ENCODE measurements at places on chromosomes 2 and 18.

GRCh38 chr18:52610451-52611115, 270.6 kb downstream of the DCC start:
- DNase-seq, result no peak

DNA sequence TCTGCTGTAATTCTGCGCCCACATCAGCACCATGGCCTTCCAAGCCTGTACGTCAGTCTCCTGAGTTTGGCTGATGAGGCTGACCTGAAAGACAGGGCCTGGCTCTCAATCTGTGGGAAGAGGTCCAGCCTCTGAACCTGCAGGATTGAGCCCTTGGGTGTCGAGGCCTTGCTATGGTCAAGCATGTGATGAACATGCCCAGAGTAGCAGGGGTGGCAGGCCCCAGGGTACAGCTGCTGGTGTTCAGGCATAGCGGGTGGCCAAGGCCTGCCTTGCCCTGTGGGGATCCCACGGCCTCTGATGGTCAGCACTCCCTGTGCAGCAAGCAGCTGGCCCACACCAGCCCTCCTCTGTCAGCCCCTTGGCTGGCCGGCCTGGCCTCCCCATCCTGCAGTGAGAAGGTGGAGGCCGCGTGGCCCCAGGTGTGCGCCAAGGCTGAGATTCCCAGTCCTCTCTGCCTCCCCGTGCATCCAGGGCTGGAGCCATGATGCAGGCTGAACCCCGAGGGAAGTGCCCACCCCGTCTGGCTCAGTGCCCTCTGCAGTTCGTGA, 298.4 kb downstream of the NDUFA10 start:
- DNase-seq, result no peak

GRCh38 chr2:88853403-88853790, 161.9 kb downstream of the RPIA start:
- no peak for DNase-seq

- DNase-seq, result no peak
Observed at GRCh38 chr18:78352910-78353309, 626.7 kb upstream of the SALL3 start.

DNA sequence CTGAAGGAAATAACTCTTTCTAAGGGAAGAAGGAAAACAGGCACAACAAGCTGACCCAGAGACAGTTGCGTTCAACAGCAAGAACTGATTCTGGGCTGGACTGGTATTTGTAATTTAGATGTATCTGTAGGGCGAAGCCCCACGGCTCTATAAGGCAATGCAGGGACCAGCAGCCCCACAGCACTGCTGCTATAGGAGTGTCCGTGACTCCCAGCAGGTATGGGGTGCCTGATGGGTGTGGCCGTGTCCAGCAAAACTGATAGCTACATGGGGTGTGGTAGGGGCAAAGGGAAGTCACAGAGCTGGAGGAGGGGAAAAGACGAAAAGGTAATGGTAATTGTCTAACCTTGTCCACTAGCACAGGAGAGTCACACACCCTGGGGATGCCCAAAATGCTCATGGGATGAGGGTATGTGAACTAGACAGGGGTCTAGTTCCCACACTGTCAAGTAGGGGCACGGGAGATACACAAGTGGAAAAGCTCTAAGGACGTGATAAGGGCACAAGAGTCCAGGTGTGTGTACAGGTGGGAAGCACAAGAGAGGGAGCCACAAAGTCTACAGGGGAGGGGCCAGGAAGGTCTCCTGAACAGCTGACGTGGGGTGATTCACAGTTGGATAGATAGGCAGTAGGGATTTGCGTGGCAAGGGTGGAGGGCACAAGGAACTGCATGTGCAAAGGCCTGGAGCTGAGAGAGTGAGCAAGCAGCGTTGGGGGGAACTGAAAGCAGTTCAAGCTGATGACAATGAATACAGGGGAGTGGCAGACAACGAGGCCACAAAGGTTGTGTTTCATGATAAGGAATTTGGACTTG, 48.5 kb upstream of the ASPRV1 start:
- DNase-seq, result no peak

DNA sequence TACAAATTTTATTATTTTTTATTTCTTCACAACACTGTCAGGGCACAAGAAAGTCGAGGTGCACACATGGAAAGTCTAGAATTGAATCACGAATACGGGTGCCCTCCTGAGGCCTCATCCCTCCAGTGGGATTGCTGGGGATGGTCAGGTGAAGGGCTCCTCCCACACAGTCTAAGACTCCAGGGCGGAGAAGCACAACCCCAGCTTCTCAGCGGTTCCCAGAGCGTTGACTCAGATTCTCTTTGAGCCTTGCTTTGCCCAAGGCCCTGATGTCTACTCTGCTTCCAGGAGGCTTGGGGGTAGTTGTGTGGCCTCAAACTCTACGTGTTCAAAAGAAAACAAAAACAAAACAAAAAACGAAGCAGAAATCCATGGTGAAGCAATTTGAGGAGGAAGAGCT, 108.4 kb downstream of the LYPD6B start:
- DNase-seq, result no peak

GRCh38 chr18:9455718-9456511, 19.4 kb upstream of the RALBP1 start:
- DNase-seq, result no peak

DNA sequence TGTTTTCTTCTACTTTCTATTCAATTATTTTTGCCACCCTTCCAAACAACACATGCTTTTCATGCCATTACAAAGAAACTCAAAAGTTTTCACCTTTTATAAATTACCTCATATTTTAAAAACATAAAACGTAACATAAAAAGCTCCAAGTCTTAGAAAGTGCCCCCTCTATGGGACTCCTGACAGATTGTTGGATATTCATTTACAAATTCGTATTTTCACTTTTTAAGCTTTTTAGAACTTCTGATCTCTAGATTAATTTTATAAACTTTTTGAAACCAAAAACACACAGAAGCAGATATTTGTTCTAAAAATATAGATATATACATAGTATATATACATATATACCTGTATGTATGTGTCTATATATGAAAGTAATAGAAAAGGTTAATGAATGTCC, 1.5 kb downstream of the COL5A2 start:
- DNase-seq, result no peak

GRCh38 chr18:32093102-32093511, 1.4 kb downstream of the RNF138 start:
- peak; percentile 38 for DNase-seq

GRCh38 chr2:144595279-144595678, 75.4 kb upstream of the ZEB2 start:
- no peak for DNase-seq

DNA sequence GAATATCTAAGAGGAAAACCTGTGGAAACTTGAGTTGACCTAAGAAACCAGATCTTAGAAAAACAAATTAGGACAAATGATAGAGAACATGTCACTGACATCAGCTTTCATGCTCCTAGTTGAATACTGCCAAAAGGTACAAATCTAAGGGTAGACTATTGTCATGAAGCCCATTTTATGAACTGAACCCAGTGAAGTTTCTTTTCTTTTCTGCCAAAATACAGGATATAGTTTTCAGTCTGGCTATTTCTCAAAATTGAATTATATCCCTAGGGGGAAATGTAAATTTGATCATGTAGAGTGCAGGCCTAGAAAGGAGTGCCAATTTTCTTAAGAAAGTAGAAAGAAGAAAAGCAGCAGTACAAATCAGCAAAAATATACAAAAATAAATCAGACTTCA, 46.6 kb downstream of the FSIP2 start:
- no peak for DNase-seq

GRCh38 chr2:166032361-166032760, 78.8 kb upstream of the TTC21B start:
- no peak for DNase-seq

- DNase-seq, result no peak
Observed at GRCh38 chr18:59054496-59055287, 85.0 kb upstream of the SEC11C start.

DNA sequence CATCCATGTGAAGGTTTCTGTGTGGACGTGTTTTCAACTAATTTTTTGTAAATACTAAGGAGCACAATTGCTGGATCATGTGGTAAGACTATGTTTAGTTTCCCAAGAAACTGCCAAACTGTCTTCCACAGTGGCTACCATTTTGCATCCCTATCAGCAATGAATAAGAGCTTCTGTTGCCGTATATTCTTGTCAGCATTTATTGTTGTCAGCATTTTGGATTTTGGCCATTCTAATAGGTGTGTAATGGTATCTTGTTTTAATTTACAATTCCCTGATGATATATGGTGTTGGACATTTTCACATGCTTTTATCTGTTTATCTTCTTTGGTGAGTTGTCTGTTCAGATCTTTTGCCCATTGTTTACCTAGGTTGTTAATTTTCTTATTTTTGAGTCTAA, 34.5 kb downstream of the SCRN3 start:
- DNase-seq, result no peak

- DNase-seq, result no peak
Observed at GRCh38 chr2:22673529-22673928, 711.5 kb upstream of the KLHL29 start.

GRCh38 chr2:16302431-16303272, 362.3 kb downstream of the MYCN start:
- DNase-seq, result no peak

- peak; percentile 24 for DNase-seq
Observed at GRCh38 chr2:42859006-42859552, 66.7 kb upstream of the HAAO start.

- DNase-seq, result no peak
Observed at GRCh38 chr18:58953627-58954026, 89.0 kb downstream of the ZNF532 start.

DNA sequence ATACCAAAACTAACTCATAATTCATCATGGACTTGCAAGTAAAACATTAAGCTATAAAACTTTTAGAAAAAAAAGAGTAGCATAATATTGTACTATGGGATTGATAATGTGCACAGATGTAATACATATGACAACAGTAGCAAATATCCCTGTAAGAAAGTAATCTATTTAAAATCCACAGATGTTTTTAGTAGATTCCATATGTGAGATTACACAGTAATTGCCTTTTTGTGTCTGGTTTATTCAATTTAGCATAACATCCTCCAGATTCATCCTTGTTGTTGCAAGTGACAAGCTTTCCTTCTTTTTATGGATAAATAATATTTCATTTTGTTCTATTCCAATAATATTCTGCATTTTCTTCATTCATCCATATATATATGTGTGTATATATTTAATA, 278.2 kb upstream of the LRRTM4 start:
- DNase-seq, result no peak

- peak; percentile 44 for DNase-seq
Observed at GRCh38 chr2:60998628-60999545, 18.6 kb upstream of the PEX13 start.

- peak; percentile 2 for DNase-seq
Observed at GRCh38 chr2:1032030-1032429, 81.4 kb downstream of the SNTG2 start.

- DNase-seq, result peak; percentile 38
Observed at GRCh38 chr2:215269397-215270117, 42.3 kb upstream of the ATIC start.

- no peak for DNase-seq
Observed at GRCh38 chr18:76209597-76209996, 285.4 kb downstream of the ZNF516 start.

DNA sequence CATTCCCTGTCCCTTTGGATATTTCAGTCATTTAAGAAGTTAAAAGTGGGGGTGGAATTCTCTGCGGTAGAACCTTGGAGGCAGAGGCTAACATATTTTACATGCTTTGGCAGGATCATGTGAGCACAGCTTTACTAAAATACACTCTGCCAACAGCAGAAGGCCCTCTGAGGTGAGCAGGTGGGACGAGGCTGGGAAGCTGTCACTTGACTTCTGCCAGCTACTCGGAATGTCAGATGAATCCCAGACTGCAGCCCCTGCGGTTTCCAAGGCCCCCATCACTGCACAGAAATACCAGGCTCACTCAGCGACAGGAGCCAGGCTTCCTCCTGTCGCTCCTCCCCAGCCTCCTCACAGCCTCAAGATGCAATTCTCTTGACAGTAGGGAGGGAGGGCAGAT, 220.9 kb upstream of the REV1 start:
- DNase-seq, result no peak

DNA sequence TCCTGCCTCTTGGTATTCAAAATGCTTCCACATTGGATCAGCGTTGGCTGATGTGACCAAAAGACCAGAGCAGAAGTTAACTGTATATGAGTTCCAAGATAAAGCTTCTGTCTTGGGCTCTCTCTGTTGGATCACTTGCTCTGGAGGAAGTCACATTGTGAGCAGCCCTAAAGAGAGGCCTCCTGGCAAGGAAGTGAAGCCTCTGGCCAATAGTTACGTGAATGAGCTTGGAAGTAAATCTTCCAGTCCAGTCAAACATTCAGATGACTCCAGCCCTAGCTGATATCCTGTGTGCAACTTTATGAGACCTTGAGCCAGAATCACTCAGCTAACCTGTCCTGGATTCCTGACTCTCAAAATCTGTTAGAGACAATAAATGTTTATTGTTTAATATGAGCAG, 67.7 kb upstream of the CDKL4 start:
- no peak for DNase-seq

DNA sequence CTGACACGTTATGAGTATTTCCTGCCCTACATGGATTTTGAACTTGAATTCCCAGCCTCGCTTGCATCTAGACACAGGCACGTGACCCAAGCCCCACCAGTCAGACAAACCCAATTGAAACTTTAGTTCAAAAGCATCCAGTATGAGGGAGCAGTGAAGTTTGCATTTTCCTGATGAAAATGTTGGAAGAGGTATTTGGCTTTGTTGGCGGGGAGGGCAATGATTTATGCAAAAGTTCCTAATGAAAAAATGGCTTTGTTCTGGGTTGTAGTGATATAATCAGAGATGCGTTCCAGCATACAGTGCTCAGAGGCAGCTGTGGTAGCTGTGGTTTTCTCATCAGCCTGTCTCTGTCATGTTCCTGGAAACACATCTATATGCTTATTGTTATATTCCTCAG, 36.8 kb upstream of the CPS1 start:
- DNase-seq, result no peak

DNA sequence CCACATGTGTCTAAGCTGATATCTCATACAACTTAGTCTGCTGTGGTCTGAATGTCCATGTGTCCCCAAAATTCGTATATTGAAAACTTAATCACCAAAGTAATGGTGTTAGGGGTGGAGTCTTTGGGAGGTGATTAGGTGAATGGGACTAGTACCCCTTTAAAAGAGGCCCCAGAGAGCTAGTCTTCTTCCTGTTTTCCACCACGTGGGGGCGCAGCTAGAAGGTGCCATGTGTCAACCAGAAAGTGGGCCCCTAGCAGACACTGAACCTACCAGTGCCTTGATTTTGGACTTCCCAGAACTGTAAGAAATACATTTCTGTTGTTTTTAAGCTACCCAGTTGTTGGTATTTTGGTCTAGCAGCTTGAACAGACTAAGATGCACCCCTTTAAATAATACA, 86.6 kb downstream of the ASB1 start:
- DNase-seq, result no peak

GRCh38 chr18:63150942-63151421, 168.6 kb downstream of the BCL2 start:
- DNase-seq, result no peak

DNA sequence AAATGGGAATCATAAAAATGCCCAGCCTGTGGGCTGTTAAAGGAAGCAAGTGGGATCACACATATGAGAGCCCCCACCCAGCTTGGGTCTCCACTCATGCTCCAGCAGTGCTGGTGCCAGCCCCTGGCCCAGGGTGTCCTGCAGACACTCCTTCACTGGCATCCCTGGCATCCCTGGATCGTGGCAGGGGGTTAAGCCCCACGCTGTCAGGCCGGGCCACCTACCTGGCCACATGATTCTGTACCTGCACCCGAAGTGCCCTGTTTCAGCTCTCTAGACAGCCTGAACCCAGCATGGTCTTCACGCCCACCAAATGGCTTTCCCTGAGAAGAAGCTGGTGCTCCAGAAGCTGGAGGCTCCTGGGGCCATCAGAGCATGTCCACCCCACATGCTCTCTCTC, 137.4 kb downstream of the INHBB start:
- DNase-seq, result no peak
